Activated CD4-positive, CD25-positive, alpha-beta regulatory T cell treated with anti-CD3 and anti-CD28 coated beads, Interleukin-2, amount 50 U/mL, for 24 hours (primary cell): ENCODE measurements at places on chromosomes 6 and 20.

DNA sequence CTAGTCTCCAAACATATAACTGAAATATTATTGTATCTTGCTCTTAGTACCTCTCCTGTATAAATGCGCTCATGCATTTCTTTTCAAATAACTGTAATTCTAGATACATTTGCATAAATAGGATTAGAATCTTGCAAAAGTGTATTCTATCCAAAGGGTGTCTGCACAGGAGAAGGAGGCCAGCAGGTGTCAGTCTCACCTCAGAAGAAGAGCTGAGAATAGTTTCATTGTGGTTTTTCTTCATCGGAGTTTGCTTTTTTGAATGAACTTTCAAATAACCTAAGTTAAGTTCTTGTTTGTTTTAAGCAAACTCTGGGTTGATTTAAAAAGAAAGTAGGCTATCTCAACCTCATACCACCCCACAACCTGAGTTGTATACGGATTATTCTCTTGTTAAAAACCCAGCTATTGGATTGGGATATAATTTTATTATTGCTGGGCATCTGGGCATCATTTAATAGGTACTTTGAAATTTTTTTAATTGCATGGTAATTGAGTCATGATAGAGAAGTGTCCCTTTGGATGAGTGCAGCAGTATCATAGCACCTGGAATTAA is 125.0 kb upstream of the MLIP start:
- ATAC-seq: no peak

DNA sequence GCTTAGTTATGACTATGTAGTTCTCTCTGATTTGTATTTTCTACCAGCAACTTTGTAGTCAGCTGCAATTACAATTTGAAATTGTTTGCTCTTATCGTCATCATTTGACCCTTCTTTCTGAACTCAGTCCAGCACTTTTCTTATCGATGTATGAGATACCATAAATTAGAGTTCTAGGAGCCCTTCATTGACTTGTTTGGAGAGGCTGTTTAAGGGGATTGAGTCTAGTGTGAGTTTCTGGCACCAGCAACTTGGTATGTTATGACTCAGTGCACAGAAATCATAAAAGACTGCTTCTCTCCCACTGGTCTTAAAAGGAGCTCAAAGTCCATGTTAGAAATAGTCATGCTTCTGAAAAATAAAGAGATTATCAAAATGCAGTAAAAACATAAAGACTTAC is 190.3 kb downstream of the TENT5A start:
- ATAC-seq: no peak

DNA sequence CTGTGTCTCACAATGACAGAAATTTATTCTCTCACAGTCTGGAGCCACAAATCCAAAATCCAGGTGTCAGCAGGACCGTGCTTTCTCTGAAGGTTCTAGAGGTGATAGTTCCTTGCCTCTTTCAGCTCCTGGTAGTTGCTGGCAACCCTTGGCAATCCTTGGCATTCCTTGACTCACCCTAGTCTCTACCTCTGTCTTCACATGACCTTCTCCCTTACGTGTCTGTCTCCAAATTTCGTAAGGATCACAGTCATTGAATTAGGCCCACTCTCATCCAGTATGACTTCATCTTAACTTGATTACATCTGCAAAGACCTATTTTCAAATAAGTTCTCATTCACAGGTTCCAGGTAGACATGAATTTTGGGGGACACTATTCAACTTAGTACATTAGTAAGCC is 143.1 kb downstream of the CEP57L1 start:
- no peak for ATAC-seq

DNA sequence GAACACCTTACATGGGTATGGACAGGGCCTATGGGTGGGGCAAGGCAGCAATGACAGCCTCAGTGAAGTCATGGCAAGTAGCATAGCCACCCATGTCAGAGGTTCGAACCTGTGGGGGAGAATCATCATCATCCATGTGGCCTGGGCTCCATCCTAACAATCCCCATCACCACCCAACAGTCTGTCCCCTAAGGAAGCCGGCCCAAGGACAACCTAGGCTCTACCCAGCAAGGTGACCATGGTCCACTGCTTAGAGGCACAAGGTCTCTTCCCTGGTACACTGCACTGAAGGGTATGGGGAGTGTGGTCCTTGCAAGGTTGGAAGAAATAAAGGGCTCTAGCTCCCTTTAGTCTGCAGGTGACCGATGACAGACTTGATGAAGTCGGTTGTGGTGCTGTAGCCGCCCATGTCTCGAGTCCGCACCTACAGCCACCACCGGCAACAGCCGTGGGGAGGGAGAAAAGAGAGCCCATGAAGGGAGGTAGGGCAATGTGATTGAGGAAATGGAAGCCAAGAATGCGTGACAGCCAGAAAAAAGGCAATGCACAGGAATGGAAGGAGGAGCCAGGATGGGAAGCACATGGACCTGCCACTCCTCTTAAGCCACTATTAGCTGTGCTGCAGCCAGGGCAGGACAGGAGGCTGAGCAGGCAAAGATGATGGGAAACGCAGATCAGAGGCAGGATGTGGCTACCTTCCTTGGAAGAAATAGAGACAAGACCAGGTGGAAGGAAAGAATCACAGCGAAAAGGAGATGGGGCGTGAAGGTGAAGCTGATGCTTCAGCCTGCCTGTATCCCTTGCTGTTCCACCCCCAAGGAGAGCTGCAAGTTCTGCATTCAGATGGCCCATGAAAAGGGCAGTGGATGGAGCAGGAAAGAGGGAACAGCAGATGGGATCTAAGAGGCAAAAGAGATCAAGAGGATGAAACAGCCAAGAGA is 5.3 kb downstream of the IDH3B start:
- ATAC-seq: peak; percentile 30

- no peak for ATAC-seq
Measured at GRCh38 chr20:32144898-32145662, 35.6 kb downstream of the TM9SF4 start.

- ATAC-seq: no peak
Measured at GRCh38 chr6:125102891-125103290, 50.7 kb upstream of the TPD52L1 start.
